NCI-H460 (cell line): ENCODE measurements at places on chromosomes 3 and 15.

DNA sequence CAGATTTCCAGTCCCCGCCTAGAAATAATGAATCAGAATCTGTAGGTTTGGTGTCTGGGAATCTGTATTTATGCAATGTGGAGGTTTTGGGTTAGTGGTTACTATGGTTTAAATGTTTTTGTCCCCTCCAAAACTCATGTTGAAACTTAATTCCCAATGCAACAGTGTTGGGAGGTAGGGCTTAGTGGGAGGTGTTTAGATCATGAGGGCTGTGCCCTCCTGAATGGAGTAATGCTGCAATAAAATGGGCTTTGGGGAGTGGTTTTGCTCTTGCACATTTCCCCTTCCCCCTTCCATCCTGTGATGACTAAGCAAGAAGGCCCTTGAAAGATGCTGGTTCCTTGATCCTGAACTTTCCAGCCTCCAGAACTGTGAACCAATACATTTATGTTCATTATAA is 9.2 kb upstream of the RFC4 start:
- peak; percentile 24 for DNase-seq

- no peak for DNase-seq
Observed at GRCh38 chr3:158152186-158152585, 42.3 kb downstream of the RSRC1 start.

GRCh38 chr3:58723173-58723572 is 56.6 kb upstream of the FAM3D start:
- no peak for DNase-seq

DNA sequence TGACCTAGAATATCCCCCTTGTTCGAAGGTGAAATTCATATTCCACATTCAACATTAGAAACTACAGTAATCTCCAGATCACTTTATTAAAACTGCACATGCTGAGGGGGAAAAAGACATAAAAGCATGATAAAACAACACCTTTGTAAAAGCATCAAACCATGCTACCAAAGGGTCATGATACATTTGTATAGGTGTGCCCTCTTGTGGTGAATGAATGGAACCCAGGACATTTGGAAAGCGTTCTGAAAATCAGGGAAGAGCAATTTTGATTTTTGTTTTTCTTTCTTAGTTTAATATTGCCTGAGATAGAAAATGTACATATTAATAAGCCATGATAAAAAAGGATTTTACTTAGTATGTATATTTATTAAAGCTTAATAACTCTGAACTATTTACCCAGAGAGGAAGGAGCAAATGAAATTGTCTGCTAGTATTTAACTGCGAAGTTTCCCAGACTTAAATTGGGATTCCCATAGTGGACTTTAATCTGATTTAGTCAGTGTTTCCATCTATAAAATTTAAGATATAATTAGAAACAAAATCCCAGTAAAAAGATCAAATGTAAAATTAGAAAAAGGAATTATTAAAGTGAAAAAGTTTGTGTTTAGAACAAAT is 105.8 kb upstream of the ARL6 start:
- DNase-seq: peak; percentile 33

GRCh38 chr3:126184465-126185000 is 4.1 kb upstream of the ALDH1L1 start:
- DNase-seq: no peak

- no peak for DNase-seq
Observed at GRCh38 chr3:112116748-112117186, 16.3 kb downstream of the GCSAM start.

DNA sequence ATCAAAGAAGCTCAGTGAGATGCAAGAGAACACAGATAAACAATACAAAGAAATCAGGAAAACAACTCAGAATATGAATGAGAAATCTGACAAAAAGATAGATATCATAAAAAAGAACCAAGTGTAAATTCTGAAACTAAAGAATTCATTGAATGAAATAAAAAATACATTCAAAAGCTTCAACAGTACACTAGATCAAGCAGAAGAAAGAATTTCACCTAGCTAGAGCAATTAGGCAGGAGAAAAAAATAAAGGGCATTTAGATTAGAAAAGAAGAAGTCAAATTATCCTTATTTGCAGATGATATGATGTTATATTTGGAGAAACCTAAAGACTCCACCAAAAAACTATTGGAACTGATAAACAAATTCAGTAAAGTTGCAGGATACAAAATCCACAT is 19.4 kb upstream of the CX3CR1 start:
- no peak for DNase-seq

GRCh38 chr3:156627946-156628569 is 46.3 kb upstream of the TIPARP start:
- DNase-seq: no peak

DNA sequence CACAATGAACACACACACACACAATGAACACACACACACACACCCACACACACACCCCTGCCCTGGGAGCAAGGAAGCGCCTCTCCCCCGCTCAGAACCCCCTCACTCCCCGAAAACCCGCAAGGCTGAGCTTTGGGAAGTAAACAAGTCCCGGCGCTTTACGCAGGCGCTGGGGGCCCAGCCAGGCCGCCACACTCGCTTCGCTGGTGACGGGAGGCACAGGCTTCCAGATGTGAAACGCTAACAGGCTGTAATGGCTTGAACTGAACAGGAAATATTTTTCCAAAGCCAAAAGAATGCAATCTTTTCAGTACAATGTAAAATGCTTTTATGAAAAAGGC is 122.7 kb upstream of the IGF1R start:
- no peak for DNase-seq

DNA sequence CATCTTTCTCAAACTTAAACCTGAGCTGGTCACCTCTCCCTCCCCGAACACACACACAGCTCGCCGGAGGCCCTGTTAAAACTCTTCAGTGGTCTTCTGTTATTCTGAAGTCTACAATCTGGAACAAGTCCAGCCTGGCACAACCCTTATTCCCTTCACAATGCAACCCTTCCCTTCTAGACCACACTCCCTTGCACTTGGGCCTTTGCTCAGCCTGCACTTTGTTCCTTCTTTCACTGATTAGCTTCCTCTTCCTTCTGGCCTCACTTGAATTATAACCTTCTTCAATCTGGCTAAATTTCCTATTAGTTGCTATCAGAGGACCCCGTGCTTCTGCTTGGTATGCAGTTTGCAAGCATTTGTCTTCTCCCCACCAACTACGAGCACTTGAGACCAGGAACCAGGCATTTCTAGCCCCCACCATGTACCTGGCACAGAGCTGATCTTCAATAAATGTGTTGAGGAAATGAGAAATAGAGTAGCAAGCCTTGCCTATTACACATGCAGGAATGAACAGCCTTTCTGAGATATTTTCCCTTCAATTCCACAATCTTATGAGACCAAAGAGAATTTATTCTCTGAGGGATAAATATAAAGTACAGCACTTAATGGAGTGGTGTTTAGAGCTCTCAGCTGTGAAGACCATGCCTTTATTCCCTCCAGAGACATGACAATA is 663.1 kb upstream of the ADAMTS9 start:
- no peak for DNase-seq
